ENCODE measurements at places on chromosomes 16 and 17.

GRCh38 chr17:32492648-32493289 is 6.0 kb downstream of the CDK5R1 start:
- no peak for DNase-seq

GRCh38 chr16:4979736-4980660 is 21.9 kb downstream of the SEC14L5 start:
- DNase-seq: no peak

GRCh38 chr16:69796285-69797118 is 34.4 kb downstream of the WWP2 start:
- DNase-seq: peak; percentile 65

DNA sequence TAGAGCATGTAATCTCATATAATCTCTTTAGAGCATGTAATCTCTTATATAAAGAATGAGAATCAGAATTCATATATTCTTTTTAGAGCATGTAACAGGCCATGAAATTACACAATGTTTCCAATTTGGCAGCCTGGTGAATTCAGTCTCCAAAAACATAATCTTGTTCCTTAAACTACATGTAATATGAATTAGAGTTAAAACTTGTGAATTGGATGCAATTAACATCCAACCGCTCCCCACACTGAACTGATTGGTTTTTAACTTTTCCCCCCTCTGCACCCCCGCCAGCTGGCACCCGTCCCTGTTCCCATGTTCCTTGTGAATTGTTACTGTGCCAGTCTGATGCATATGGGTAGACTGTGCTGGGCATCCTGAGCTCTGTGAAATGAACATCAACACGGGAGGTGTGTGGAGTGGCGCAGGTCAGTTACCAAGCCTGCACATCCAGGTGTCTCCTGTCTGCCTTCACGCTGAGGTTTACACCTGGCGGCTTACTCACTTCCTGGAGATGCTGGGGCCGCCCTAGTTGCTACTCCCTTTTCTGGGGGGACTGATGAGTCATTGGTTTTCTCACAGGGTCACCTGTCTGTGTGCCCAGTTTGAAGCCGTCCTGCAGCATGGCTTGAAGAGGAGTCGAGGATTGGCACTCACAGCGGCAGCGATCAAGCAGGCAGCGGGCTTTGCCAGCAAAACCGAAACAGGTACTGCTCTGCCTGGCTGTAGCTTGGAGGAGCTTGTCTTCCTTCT is 50.4 kb downstream of the SNX29 start:
- DNase-seq: no peak

- DNase-seq: no peak
Measured at GRCh38 chr17:79410681-79411080, 200.2 kb downstream of the RBFOX3 start.

GRCh38 chr16:75043175-75043895 is 44.5 kb downstream of the ZNRF1 start:
- DNase-seq: no peak

GRCh38 chr17:9703781-9704082 is 58.4 kb downstream of the USP43 start:
- no peak for DNase-seq

DNA sequence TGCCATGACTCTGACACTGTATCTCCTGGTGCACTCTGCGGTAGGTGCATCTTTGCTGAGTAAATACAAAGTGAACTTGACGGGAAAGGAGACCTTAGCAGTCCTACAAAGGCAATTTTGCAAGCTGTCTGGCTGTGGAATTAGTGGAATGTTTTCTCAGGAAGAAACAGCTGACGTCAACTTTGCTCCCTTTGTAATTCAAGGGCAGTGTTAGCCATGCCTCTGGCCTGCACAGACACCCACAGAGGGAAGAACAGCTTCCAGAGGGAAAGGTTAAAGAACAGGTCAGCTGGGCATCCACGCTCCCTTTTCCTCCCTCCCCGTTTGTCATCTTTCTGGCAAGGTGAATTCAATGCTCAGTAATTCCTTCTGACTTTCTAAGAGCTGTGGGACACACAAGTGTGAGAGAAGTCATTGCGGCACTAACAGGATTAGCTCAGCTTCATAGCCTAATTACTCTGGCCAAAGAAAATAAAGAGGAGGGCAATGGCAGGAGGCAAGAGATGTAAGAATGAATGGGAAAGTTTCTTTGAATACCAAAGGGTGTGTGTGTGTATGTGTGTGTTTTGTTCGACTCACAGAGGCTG is 476.9 kb upstream of the GOT2 start:
- DNase-seq: peak; percentile 59

GRCh38 chr17:78357672-78358537 is 2.0 kb downstream of the SOCS3 start:
- no peak for DNase-seq

DNA sequence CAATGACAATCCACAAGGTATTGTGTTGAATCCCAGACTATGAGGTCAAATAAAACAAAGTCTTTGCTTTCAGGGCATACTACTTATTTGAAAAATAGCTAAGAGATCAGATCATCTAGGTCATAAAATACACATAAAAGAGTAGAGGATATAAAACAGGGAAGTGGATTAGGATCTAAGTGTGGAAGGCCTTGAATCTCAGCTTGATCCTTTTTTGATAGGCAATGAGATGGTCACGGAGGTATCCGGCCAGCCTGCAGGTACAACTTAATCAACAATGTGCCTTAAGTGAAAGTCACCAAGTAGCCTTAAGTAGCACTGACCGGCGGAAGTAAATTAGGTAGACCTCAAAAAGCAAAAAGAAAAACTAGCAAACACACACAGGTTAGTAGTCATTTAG is 901.7 kb downstream of the KCNJ2 start:
- no peak for DNase-seq

- no peak for DNase-seq
Measured at GRCh38 chr16:57185446-57185944, 344 bp downstream of the PSME3IP1 start.

DNA sequence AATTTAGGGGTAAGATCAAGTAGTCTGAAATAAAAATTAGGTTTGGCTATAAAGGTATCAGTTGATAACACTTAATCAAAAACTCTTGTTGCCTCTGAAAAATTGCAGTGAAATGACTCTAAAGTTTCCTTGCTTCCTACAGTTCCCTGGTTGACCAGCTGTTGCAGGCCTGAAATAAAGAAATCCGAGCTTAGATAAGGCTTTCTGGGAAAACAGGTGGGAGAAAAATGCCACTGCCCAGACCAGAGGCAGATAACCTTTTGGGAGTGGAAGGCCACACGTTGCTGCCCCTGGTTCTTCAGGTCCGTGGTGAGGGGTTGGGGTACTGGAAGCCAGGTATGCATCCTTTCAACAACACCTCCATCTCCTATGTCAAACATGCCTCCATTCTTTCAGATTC is 111.3 kb downstream of the HS3ST3A1 start:
- no peak for DNase-seq

DNA sequence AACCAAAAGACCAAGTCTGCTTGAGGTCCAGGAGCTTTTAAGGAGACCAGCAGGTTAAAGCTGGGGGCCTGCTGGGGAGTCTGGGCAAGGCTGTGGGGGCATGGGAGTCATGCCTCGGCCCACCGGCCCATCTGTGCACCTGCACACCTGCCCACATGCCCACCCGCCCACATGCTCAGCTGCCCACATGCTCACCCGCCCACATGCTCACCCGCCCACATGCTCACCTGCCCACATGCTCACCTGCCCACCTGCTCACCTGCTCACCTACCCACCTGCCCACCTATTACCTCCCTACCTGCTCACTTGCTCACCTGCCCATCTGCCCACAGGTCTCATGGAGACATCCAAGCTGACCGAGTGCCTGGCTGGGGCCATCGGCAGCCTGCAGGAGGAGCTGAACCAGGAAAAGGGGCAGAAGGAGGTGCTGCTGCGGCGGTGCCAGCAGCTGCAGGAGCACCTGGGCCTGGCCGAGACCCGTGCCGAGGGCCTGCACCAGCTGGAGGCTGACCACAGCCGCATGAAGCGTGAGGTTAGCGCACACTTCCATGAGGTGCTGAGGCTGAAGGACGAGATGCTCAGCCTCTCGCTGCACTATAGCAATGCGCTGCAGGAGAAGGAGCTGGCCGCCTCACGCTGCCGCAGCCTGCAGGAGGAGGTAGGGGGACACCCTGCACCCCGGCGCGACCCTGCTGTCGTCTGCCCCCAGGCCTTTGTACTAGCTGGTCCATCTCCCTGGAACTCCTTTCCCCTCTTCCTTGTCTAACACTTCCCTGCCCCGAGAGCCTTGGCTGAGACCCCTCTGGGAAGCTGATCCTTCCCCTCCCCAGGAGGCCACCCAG is 14.0 kb downstream of the CARD14 start:
- DNase-seq: no peak

DNA sequence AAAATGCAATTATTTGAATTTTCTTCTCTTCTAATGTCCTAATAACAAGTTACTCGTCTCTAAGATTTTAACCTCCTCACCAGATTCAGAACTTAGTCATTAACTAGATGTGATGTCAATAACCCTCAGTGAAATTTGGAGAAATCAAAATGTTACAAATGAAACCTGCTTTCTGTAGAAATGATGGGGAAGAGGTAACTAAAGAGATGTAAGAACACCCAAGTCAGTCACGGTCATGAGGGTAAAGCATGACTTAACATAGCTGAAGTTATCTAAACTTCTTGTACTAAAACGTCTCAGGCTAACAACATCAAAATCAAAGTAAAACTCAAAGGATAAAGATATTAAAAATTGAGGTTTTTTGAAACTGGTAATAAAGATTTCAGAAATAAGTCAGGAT is 9.7 kb downstream of the RNFT1 start:
- no peak for DNase-seq
